Hippocampal formation (tissue), 2 donors: ENCODE measurements at places on chromosomes 7 and 10.

DNA sequence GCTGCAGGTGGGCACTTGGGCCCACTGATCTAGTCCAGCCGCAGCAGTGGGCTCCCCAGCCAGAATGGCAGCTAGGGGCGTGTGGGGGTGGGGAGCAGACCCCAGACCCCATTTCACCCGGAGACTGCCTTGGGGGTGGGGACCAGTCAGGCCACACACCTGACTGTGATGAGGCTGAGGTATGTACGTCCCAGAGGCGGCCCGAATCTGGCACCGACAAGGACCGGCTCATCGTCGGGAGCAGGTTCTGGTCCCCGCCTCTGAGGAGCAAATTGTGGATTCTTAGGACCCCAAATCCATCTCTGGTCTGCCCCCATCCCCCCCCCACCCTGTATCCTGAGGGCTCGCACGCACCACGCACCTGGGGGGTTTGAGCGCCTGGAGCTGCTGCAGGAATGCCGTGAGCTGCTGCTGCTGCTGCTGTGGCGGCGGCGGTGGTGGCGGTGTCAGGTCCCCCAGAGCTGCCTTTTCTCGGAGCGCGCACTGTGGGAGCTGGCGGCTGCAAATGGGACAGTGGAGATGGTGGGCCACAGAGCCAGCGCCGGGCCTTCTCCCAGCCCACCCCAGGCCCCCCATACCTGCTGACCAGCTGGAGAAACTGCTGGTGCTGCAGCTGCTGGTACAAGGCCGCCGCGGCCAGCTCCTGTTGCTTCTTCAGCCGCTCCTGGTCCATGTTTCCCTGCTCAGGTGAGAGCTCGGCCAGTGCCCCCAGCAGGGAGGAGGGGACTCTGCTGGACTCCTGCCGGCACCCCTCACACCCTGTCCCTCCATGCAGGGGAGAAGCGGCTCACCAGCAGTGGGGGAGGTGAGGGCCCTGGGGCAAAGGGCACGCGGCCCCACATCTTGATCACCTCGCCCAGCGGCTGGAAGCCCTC, 10.2 kb downstream of the GIGYF1 start:
- DNase-seq = no peak

DNA sequence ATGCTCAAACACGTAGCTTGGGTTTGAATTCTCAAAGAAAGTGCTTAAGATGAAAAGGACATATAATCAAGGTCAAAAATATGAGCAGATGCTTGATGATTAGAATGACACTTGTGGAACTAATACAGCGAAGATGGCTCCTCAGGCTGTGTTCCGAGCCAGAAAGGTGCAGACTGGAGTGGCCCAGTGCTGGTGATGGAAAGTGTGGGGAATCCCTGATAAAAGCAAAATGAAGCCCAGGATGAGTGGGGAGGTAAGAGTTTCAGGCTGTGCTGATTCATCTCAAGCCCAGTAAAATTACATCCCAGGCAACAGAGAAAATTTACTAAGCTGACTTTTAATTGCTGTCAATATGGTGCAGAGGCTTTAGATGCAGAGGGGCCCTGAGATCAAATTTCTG, 77.8 kb upstream of the IKZF1 start:
- DNase-seq = no peak

DNA sequence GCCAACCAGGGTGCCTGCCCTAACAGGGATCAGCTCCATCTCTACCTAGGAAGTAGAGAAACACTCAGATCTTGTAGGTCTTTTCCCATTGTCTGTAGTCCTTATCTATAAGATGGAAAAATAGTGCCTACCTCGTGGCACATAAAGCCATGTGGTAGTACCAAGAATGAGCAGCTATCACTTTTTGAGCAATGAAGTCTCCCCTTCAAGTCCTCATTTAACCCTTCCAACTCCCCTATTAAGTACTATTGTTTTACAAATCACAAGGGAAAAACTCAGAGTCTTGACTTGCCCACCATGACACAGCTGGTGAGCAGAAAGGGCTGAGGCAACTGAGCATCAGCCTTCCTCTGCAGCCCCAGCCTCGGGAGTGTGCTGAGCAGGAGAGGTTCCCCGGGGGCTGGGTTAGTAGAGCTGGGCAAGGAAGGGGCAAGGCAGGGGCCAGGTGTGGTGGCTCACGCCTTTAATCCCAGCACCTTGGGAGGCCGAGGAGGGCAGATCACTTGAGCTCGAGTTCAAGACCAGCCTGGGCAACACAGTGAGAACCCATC, 3.3 kb downstream of the FRAT2 start:
- no peak for DNase-seq

DNA sequence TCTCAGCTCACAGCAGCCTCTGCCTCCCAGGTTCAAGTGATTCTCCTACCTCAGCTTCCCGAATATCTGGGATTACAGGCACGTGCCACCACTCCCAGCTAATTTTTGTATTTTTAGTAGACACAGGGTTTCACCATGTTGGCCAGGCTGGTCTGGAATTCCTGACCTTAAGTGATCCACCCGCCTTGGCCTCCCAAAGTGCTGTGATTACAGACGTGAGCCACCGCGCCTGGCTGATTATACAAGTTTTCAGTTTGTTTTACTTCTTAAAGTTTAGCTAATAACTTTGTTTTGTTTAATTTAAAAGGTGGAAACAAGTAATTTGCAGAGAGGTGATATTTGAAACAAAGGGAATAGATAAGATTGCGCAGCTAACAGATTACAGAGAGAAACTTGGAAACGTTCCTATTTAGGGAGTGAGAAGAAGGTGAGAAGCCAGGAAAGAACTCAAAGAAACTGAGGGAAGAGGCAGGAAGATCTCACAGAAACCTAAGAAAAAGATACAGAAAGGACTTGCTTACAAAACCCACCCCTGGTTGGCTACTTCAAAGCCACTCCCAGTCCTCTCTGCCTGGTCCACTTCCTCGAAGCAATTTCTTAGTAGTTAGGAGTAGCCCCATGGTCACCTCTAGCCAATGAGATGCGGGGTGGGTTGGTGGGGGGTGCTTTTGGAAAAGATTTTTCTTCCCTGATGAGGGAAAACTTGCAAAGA, 15.0 kb upstream of the PDLIM1 start:
- DNase-seq = no peak

DNA sequence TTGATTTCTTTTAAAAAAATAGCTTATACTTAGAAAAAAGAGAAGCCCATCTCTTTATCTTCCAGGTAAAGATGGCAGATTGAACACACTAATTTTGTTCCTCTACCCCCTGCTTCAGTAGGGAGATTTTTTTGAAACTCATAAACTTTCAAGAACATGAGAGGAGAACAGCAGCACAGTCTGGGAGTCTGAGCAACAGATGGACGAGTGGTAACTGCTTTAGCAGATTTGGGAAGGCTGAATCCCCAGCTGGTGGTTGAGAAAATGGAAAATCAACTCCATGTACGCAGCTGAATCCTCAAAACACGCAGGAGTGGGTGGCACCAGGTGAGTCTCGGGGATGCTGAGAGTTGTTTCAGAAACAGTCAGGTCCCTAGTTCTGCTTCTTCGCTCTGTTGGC, 114.6 kb upstream of the CTBP2 start:
- peak; percentile 23 for DNase-seq

GRCh38 chr10:29452546-29452945, 163.7 kb downstream of the LYZL1 start:
- no peak for DNase-seq

GRCh38 chr7:1459920-1460820, 900 bp upstream of the MICALL2 start:
- peak; percentile 45 for DNase-seq

DNA sequence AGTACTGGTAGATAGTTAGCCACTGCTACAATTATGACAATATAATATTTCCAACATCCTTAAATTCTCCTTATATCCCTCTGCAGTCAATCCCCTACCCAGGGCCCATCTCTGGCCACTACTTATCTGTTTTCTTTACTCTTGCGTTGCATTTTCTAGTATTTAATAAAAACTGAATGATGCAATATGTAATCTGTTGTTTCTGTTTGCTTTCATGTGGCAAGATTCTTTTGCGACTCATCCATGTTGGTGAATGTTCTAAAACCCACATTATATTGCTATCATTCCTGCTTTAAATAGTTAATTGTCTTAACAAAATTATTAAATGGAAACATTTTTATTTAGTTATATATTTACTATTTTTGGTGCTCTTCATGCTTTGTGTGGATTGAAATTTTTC, 338.5 kb downstream of the MDFIC start:
- DNase-seq = no peak

DNA sequence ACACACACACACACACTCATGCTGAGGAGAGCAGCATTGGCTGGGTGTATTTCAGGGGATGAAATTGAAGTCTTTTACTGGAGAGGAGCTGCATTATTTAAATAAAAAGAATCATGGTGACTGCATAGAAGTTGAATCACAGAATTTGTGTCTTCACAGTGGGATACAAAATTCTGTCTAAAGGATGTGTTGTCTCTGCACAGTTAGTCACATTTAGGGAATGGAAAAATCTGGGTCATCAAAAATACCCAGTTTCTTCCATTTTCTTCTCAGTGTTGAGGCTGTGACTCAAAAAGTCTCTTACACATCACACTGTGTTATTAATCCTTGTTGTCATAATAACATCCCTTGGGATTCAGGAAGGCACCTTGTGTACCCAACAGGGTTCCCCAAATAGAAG, 10.9 kb downstream of the PAPSS2 start:
- DNase-seq = no peak

GRCh38 chr10:35136263-35136815, 9.7 kb downstream of the CREM start:
- no peak for DNase-seq

DNA sequence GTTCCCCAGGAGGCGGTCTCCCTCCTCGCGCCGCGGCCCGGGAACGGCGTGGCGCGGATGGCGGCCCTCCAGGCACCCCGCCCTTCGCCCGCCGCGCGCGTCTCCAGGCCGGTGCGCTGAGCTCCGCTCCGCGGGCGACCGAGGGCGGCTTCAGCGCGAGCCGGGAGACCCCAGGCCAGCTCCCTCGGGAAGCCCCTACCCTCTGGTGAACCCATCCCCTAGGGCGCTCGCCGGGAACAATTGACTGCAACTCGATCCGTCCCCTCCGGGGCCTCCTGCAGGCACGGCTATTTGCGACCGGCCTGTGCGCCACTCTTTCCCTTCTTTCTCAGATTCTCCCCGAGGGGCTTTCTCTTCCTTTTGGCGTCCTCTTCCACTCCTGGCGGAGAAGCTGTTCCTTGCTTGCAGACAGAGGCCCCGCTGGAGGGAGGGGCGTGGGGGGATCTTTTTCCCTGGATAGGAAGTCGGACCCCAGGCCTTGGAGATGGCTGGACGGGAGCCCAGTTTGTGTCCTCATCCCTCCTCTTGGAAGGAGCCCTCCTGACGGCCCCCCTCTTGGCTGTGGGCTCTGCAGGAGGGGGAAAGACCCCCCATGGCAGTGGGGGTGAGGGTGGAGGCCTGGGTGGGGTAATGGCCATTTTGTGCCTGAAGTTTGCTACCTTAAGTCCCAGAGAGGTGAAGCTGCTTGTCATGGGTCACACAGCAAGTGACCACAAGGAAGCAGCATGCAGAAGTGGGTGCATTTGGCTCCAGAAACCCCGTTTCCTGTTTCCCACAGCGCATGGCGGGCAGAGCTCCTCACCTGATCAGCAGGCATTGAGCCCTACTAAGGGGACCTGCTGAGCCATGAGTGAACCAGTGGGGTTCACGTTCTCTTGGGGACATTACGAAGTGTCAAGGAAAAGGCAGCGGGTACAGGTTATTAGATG, 171.2 kb upstream of the TNRC18 start:
- DNase-seq = peak; percentile 52

GRCh38 chr10:28850784-28851183, 173.5 kb downstream of the BAMBI start:
- no peak for DNase-seq

DNA sequence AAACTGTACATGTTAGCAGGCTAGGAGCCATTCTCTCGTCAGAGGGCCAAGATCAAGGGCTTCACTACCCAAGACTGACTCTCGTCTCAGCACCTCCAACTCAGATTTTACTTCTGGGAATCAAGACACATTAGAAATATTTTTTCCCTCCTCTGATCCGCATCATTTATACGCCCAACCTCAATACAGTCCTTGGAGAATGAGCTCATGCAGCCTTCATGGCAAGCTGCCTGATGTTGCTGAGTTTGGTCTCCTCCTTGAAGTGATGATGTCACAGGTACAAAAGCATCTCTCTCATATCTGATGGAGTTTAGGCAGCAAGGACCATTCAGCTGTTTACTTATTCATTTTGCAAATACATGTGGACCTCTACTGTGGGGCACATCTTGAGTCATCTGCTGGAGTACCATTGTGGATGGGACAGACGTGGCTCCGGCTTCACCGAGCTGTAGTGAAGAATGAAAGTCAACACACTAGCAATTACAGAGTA, 114.0 kb downstream of the BMPER start:
- no peak for DNase-seq

- peak; percentile 13 for DNase-seq
Observed at GRCh38 chr10:15141136-15142054, 27.1 kb downstream of the NMT2 start.

DNA sequence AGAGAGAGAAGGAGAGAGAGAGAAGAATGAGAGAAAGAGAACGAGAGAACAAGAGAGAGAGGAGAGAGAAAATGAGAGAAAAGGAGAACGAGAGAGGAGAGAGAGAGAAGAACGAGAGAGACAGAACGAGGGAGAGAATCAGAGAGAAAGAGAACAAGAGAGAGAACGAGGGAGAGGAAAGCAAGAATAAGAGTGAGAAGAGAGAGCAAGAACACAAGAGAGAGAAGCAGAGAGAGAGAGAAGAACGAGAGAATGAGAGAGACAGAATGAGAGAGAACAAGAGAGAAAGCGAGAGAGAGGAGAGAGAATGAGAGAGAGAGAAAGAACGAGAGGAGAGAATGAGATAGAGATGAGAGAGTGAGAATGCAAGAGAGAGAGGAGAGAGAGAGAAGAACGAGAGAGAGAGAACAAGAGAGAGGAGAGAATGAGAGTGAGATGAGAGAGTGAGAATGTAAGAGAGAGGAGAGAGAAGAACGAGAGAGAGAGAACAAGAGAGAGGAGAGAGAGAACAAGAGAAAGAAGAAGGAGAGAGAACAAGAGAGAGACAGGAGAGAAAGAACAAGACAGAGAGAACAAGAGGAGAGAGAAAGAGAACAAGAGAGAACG, 68.2 kb downstream of the ASB13 start:
- DNase-seq = no peak

DNA sequence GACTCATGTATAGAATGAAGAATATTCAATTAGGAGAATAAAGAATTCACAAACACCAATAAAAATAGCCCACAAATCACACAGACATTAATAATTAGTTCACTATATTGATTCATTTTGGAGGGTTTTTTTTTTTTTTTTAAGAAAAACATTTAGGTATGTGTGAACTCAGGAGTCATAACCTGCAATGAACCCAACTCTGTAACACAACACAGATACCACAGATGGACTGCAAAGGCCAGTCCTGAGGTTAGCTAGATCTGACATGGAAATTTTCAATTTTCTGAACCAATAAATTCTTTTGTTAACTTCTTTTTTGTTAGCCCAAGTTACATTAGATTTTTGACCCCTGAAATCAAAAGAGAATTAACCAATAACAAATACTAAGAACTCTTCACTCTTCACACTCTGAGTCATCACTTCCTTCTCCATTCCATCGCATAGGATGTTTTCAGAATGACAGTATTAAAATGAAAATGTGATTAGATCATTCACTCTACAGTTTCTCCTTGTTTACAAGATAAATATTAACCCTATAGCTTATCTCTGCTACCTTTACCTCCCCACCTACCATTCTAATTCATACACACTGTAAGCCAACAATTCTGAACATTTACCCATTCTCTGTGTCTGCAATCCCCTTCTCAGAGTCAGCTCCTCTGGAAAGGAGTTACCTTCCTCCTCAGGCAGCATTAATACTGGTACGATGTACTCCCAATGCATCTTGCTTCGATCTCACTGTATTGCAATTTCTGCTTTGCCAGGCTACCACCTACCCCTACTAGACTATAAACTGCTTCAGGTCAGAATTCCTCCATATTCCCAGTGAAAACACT, 141.5 kb downstream of the LRRN3 start:
- no peak for DNase-seq

GRCh38 chr7:51289623-51290303, 26.8 kb downstream of the COBL start:
- peak; percentile 83 for DNase-seq
